ENCODE measurements at places on chromosomes 3 and 15.

- no peak for DNase-seq
Observed at GRCh38 chr15:82139823-82140268, 94.0 kb upstream of the MEX3B start.

- DNase-seq = no peak
Observed at GRCh38 chr3:123733341-123733740, 148.5 kb upstream of the HACD2 start.

- DNase-seq = no peak
Observed at GRCh38 chr3:139006051-139006716, at the start of gene PRR23A. Gene PRR23A (minus strand): TSS chr3:139006268. CDS start chr3:139006268, 0 bp downstream.

DNA sequence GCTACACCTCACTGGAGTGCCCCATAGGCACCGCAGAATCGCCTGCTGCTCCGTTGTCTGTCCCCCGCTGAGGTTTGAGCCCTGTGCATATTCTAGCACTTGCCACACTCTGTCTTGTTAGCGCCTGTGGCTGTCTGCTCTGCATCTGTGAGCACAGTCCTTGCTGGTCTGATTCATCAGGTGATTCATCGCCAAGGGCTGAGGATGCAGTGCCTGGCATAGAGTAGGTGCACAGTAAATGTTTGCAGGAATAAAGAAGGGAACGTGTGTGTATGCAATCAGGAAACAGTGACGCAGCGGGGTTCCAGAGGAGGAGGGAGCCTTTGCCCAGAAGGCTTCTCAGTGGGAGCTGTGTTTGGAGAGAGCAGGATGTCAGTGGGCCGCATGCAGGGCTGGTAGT is 124.0 kb upstream of the PLXNA1 start:
- no peak for DNase-seq

DNA sequence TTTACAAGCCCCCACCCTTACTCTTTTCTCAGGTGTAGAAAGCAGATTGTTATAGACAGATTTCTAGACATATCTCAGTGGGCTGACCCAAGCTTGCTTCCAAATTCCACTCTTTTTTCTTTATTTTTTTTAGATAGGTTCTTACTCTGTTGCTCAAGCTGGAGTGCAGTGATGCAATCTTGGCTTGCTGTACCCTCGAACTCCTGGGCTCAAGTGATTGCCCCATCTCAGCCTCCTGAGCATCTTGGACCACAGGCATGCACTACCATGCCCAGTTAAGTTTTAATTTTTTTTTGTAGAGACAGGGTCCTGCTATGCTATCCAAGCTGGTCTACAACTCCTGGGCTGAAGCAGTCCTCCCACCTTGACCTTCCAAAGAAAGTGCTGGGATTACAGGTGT is 53.5 kb upstream of the ADAMTS9 start:
- DNase-seq = no peak

- DNase-seq = no peak
Observed at GRCh38 chr3:183198939-183199338, 36.4 kb upstream of the LAMP3 start.

GRCh38 chr3:27589795-27590194 is 105.6 kb upstream of the SLC4A7 start:
- DNase-seq = no peak

GRCh38 chr3:127371334-127371733 is 83.5 kb upstream of the PRR20G start:
- DNase-seq = no peak

DNA sequence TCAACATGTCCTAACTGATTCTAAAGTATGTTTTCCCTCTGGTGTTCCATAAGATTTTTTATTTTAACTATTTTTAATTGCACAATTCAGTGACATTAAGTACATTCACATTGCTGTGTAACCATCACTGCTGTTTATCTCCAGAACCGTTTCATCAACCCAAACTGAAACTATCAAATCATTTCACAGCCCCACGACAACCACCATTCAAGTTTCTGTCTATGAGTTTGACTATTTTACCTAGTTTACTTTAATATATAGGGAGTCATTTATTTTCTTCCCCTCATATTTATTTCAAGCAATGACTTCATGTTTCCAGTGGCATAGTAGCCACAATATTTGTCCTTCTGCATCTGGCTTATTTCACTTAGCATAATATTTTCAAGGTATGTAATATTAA is 8.4 kb downstream of the RTP1 start:
- no peak for DNase-seq

DNA sequence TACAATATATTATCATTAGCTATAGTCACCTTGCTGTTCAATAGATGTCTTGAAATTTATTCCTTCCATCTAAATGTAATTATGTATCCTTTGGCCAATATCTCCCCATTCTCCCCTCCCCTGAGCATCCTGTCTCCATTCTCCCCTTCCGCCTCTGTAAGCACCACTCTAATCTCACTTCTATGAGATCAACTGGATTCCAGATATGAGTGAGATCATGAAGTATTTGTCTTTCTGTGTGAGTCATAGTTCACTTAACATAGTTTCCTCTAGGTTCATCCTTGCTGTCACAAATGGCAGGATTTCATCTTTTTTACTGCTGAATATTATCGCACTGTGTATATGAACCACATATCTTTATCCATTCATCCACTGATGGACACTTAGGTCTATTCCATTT is 148.8 kb upstream of the NDN start:
- DNase-seq = no peak

DNA sequence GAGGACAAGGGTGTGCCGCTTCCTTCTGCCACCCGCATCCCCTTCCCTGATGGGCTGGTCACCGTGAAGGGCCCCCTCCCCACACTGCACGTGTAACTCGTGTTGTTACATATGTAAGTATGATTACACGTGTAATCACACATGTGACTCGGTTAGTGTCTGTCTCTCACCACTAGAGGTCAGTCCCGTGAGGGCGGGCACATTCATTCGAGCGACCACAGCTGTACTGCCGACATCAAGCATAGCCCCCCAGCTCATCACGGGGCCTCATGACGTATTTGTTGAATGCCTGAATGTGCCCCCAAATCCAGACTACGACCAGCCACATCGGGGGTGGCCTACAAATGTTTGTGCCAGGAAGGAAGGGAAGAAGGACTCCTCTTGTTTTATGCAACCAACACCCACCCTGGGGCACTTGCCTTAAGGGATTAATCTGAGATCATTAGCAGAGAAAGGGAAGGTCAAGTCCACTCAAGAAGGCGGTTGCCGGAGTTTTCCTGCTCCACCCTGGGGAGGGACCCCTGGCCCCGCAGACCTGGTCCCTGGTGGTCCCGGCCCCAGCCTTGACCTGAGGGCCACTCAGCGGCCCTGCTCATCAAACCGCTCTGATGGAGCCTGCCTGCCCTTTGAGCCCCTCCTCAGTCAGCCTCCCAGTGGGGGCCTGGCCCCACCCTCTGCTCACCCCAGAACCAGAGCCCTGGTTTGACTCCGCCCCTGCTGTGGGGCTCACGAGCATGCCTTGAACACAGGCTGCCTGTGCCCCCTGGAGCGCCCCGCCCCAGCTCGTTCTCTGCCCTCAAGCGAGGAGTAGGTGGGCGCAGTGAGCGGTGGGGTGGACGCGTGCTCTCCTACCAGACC is 52.8 kb downstream of the RGMA start:
- DNase-seq = peak; percentile 31

DNA sequence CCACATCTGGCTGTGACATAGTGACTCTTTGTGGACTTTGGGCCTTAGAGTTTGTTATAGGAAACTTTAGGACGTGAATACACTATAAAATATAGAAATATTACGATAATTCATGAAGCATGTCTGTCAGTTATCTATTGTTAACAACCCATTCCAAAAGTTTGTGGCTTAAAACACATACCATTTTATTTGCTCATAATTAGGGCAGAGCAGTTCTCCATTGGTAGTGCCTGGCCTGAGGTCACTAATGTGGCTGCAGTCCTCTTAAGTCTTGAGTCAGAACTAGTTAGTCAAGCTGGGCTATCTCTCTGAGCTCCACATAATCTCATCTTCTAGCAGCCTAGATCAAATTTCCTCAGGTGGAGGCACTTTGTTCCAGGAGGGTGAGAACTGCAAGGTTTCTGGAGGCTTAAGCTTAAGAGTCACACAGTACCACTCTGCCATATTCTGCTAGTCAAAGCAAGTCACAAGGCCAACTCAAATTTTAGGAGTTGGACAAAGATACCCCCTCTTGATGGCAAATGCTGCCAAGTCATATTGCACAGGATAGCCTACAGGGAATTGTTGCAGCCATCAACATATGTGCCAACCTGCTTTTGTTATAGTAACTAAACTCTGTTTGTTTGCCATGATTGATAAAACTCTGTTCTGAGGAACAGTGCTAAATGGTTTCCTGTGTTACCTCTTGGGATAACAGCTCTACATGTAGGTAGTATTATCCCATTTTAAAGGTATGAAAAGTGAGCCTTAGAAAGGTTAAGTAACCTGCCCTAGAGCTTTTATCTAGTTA is 8.7 kb downstream of the ATXN7 start:
- no peak for DNase-seq

- DNase-seq = no peak
Observed at GRCh38 chr3:139234491-139234890, 109.3 kb upstream of the MRPS22 start.

- peak; percentile 55 for DNase-seq
Observed at GRCh38 chr3:71657831-71658530, 67.2 kb downstream of the EIF4E3 start.

All from left colon (tissue), 2 donors.